Stimulated activated CD4-positive, alpha-beta T cell treated with anti-CD3 and anti-CD28 coated beads, Interleukin-12 subunit alpha, Interleukin-12 subunit beta, amount 100 ng/mL, for 48 hours (primary cell): ENCODE measurements at places on chromosomes 6 and 20.

DNA sequence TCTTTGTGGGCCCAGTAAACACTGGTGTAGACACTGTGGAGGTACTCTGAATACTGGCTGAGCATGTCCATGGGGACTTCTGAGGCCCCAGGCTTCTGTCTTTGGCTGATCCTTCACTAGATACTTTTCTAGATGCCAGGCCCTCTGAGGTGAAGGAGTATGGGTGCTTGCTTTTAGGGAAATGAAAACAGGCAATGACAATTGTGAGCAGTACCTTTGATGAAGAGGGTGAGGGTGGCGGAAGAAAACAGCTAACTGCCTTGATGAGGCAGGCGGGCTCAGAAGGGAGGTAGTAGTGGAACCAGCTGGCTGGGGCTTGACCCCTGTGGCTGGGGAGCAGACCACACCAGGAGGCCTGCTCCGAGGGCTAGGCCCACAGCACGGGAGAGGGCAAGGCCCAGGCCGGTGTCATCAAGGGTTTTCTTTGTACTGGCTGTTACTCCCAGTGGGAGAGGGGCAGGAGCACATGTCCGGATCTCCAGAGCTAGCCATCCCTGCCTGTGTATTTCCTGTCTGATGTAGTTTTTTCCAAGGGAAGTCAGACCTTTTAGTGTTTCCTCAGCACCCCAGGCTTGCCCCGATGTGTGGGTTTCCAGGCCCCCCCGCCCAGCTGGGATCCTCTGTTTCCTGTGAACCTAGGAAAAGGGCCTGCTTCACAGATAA, 3.9 kb downstream of the PLCG1 start:
- no peak for DNase-seq

GRCh38 chr6:118881440-118882313, 12.3 kb upstream of the ASF1A start:
- DNase-seq = no peak

- no peak for DNase-seq
Measured at GRCh38 chr20:2693286-2694007, 867 bp downstream of the EBF4 start.

DNA sequence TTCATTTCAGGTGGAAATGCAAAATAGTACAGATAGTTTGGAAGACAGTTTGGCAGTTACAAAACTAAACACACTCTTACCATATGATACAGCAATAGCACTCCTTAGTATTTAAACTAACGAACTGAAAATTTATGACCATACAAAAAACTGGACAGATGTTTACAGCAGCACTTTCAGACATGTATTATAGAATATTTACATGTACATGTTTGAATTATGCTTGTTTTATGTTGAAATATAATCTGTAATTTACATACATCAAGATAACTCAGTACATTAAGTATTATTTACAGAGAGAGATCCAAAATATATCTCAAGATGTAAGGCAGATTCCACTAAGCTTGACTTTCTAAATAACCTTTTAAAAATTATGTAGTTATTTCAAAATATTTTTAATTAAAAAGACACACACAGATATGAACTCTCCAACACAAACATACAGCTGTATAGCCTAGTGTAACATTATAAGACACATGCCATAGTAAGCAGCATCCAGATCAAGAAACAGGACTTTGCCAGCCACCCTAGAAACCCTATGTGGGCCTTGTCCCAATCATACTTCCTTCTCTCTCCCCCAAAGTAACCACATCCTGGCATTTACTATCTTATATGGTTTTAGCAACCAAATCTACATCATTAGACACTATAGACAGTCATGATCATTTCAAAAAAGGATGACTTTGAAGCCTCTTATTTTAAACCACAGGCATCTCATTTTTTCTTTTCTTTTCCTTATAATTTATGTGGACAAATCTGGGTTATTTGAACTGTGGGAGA, 82.2 kb downstream of the MAN1A1 start:
- no peak for DNase-seq

GRCh38 chr20:4470375-4470774, 251.3 kb upstream of the PRND start:
- DNase-seq = no peak

- DNase-seq = no peak
Measured at GRCh38 chr6:33407132-33407718, 3.6 kb upstream of the PHF1 start.

- no peak for DNase-seq
Measured at GRCh38 chr6:8670792-8671191, 235.4 kb upstream of the SLC35B3 start.
